ENCODE measurements at places on chromosomes 1 and 21.

DNA sequence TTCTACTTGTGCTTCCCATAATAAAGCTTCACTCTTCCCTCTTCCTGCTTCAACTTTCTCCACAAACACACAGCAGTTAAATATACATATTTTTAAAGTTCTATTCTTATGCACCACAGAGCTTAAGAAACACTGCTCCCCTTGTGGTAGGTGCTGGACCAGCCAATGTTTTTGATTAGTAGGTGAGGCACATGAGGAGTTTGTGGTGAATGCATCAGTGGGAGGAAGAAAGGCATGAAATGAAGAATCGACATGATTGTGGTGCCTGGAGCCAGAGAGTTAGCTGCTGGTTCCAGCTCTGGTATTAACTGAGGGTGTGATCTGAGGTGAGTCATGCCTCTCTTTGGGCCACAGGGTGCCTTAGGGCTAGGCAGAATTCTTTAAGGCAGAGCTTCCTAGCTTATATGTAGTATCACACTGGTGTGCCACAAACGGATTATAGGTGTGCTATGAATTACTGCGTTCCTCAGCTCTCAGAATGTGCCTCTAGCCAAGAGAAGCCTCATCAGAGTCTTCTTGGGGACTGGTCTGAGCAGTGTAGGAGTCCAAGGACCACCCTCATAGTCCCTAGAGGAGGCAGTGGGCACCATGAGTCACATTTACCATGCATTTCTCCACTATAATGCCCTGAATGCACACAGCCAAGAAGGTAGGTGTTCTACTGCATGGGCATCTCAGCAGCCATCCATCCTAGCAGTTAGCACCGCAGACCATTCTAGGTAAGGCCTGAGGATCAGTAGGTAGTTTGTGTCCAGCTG is 97.4 kb upstream of the SGIP1 start:
- DNase-seq, result no peak

GRCh38 chr21:41504030-41504429 is 3.9 kb downstream of the TMPRSS2 start:
- no peak for DNase-seq

GRCh38 chr1:36751525-36751924 is 268.8 kb upstream of the CSF3R start:
- DNase-seq, result no peak

DNA sequence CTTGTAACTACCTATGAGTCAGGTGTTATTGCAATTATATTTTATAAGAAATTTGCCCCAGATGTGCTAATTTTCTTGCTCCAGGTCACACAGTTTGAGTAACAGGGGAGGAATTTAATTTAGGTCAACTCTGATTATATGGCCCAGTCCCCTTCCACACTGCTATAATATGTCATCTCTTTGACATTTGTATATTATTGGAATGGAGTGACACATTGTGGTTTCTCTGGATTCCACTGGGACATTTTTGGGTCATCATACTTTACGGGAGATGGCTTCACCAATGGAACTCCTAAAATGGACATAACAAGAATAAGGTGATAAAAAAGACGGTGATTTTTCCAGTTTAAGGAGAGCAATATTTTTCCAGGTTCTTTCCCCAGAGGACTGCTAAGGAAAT is 191.2 kb downstream of the DISC1 start:
- no peak for DNase-seq

GRCh38 chr1:196674908-196675307 is 23.1 kb downstream of the CFH start:
- DNase-seq, result no peak

DNA sequence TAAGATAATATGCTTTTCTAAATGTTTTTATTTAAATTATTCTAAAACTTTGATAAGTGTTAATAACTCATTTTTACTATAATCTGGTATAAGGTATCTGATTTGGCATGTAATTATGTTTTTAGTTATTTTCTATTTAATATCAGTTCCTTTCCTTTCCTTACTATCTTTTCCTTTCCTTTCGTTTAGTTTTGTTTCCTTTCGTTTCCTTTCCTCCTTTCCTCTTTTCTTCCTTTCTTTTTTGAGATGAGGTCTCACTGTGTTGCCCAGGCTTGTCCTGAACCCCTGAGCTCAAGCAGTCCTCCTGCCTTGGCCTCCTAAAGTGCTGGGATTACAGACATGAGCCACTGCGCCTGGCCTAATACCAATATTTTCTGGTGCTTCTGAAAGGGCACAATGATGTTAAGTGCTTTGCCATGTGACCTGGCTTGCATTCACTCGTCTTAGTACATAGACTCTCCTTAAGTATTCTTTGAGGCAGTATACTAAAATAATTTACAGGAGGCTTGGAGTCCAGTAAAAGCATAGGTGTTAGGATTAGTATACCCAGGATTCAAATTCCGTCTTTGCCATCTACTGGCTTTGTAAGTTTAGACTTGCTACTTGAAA is 18.7 kb downstream of the MIER1 start:
- DNase-seq, result no peak

DNA sequence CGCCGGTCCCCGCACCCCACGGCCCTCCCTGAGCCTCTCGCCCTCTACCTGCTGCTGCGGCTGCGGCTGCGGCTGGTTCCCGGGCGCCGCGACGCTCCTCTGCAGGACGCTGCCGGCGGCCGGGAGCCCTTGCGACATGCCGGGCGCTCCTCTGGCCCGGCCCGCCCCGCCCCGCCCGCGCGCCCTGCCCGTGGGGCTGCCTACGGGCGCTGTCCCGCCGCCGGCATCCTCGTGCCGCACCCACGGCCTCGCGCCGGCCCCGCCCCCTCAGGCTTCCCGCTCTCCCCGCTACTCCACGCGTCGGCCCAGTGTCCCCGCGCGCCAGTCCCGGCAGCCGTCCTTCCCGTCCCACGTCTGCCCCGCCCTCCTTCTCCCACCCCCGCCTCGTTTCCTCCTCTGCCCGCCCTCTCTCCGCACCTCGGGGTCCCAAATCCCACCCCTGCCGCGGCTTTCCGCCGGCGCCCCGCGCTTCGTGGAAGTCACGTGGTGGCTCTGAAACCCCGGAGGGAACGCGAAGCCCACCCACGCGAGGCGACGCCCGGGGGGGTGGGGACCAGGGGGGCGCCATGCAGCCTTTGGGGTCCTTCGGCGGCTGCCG is at the start of gene BATF3:
TSS of gene BATF3 (minus strand) at position 216 of the 598 bp plus-strand sequence. CDS start at position 138, 78 bp downstream.
- peak; percentile 43 for DNase-seq

- DNase-seq, result no peak
These were observed 141.3 kb upstream of the ADAMTS5 start for GRCh38 chr21:27108228-27108627.

DNA sequence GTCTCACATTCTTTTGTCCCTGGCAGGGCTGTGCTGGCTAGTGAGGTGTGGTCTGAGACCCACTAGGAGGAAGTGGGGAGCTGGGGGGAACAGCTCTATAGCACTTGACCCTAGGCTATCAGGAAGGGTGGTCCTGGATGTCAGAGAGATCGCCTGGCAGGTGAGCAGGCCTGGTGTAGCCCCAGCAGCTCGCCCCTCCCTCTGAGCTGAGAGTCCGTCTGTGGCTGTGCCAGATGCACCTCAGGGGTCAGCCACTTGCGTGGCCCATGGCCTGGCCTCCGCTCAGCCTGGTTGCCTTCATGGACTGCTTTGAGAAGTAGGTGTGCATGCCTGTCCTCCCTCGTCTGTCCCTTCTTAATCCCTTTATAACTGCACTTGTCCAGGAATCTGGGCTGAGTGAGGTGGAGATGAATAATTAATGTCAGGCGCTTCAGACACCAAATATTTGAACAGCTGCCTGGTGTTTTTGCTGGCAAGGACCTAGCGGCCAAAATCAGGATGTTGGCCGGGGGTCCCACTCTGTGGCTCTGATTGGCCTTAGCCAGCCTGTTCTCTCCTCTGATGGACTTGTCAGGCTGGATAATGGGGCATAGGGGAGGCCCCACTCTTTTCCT is 30.5 kb downstream of the TMEM53 start:
- DNase-seq, result peak; percentile 22

DNA sequence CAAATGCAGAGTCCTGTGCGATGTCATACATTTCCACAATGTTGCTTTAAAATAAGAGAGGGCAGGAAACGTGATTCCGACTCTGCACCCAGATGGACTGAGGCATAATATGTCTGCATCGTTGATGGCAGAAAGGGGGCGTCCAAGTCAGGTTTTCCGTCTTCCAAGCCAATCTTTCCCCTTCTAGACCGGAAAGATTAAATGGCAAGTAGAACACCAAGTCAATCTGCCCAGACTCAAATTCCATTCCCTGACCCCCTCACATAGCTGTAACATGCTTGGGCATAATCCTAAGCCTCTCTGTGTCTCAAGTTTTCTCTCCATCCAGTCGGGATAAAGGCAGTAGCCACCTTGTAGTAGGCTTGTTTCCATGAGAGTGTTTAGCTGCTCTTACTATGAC is 14.4 kb downstream of the PCP4 start:
- DNase-seq, result no peak

- DNase-seq, result no peak
These were observed 57.9 kb downstream of the DDAH1 start for GRCh38 chr1:85406887-85407533.

DNA sequence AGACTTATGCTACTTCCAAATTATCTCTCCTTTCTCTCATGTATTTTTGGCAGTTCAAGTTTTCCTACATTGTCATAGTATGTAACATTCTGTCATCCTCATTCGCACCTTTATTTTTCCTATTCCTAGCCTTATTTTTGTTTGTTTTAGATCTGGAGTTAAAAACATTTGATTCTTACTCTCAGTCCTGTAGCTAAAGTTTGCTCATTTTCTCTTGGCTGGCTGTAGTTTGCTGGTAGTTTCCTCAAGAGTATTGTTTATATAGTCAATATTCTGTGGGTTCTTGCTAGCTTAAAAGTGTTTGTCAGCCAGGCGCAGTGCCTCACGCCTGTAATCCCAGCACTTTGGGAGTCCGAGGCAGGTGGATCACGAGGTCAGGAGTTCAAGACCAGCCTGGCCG is 29.8 kb upstream of the TRIM33 start:
- no peak for DNase-seq

DNA sequence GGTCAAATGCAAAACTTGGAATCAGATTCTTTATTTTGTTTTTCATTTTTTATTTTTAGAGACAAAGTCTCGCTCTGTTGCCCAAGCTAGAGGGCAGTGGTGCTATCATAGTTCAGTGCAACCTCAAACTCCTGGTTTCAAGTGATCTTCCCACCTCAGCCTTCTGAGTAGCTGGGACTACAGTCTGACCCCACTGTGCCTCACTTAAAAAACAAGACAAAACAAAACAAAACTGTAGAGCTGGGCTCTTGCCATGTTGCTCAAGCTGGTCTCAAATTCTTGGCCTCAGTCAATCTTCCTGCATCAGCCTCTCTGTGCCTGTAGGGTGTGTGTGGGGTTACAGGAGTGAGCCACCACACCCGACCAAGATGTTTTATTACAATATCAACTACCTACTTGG is 396.0 kb upstream of the USP24 start:
- DNase-seq, result no peak

GRCh38 chr1:204255225-204255624 is 41.4 kb upstream of the GOLT1A start:
- DNase-seq, result peak; percentile 74

GRCh38 chr1:40769815-40770214 is 13.8 kb upstream of the KCNQ4 start:
- DNase-seq, result peak; percentile 24

- DNase-seq, result no peak
These were observed 24.2 kb downstream of the CLEC20A start for GRCh38 chr1:178472531-178472930.

GRCh38 chr1:182257369-182258063 is 134.1 kb downstream of the GLUL start:
- no peak for DNase-seq

DNA sequence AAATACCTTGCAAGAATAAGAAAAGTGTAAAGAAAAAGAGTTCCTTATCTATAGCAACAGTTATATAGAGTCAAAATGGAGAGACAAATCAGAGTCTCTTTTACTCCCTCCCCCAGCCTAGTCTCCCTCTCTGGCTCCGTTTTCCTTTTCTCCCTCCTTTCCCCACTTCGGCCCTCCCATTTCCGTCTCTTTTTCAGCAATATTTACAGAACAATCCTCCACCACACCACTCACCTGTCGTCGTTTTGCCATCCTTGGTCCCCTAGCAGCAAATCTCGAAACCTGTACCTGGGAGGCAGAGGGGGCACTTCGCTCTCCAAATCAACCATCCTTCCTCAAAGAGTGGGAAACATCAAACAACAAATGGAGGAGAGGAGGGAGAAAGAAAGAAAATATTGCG is 259 bp downstream of the KCNT2 start:
- peak; percentile 34 for DNase-seq

DNA sequence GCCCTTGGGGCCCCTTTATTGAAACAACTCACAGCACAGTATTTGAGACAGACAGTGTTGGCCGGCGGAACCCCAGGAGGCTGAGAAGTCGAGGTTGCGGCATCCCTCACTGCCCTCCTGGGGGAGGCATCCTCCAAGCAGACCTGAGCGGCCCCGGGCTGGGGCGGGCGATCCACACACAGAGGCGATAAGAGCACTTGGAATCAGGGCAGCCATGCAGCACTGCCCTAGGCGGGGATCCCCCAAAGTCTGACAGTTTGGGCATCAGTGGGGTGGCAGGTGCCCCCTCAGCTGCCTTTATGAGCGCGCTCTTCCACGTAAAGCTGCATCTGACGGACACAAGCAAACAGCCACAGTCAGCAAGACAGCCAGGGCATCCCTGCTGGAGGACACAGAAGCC is 6.5 kb downstream of the MAD2L2 start:
- DNase-seq, result no peak

DNA sequence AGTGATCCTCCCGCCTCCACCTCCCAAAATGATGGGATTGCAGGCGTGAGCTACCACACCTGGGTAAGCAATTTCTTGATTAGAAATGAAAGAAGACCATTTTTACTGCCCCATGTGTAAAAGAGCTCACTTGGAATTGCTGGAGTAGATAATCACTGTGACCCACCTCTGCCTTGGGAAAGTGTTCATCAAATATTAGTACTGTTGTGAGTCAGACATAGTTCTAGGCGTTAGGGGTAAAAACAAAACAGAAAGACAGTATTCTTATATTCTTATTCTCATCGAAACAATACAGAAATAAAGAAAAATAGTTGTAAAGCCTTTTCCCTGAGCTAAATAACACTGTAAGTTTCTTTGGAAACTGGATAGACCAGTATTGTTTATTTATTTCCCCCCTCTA is 36.2 kb downstream of the CELF3 start:
- no peak for DNase-seq

- no peak for DNase-seq
These were observed 8.0 kb downstream of the COQ8A start for GRCh38 chr1:226948051-226948450.

DNA sequence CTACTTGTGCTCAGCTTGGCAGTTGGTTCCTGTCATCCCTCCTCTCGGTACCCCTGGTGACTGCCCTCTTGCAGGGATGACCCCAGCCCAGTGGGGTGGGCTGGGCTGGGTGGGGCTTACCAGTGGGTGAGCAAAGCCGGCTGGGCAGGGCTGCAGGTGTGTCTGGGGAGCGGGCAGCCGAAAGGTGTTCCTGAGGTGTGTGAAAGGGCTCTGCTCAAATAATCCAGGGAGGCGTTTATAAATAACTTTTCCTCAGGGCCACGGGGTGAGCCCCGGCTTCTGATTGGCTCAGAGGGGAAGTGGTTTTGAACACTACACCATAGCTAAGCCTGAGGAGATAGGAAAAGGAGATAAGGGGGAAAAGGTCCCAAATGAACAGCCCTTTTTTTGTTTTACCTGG is at the start of gene SLC26A9:
TSS of gene SLC26A9 (minus strand) at position 212 of the 400 bp plus-strand sequence. CDS start 7,636 bp downstream, outside the sequence.
- no peak for DNase-seq

Data from NCI-H524 (cell line).